ENCODE measurements at places on chromosomes 3 and 15.

DNA sequence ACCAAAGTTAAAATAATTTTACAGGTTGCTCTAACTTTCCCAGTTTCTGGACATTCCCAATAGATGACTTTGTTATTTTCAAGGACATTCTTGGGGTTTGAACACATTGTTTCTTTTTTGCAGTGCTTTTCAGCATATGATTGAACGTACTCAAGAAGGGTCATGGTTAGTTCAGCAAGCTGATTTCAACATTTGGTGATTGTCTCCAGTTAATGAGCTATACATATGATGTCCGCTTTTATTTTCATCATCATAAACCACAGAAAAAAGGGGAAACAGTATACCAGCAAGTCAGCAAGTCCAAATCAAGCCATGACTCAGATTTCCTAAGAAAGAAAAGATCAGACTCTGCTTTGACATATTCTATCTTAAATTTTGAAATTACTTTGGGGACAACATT, 69.4 kb downstream of the B3GALNT1 start:
- no peak overlapping the region for H3K27ac ChIP-seq
- no peaks in the 10 kb centered on the region for H3K4me1 ChIP-seq
- no peaks in the 10 kb centered on the region for H3K27me3 ChIP-seq
- H3K36me3 ChIP-seq = no peaks in the 10 kb centered on the region

DNA sequence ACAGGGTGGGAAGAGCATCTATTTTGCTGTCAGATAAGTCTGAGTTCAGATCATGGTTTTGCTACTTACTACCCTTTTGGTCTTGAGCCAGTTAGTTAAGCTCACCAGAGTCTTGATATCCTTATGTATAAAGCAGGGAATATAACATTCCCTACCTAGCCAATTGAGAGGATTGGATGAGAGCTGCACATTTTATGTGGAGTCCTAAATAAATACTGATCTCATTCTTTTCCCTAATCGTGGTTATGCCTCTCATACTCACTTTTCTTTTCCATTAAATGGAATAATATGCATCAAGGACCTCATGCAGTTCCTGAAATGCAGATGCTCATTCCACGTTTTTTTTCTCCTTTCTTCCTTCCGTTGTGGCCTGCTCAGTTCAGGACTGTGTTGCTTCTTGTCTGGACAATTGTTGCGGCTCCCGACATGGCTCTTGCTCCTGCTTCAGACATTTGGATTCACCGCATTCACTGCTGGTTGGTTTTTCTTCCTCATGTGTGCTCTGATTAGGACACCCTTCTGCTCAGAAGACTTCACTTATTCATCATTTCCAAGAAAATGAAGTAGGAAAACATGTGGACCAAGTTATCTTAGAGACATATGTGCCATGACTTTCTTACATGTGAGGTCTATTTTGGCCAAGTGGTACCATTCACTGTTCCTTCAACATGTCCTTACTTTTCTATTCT, 90.2 kb downstream of the NFKBIZ start:
- no peak for DNase-seq
- H3K36me3 ChIP-seq = no peaks in the 10 kb centered on the region
- H3K4me1 ChIP-seq = no peaks in the 10 kb centered on the region
- no peak overlapping the region for H3K4me3 ChIP-seq

- no peaks in the 10 kb centered on the region for H3K36me3 ChIP-seq
- no peak for DNase-seq
- H3K27me3 ChIP-seq = no peaks in the 10 kb centered on the region
- H3K27ac ChIP-seq = no peak overlapping the region
- no peaks in the 10 kb centered on the region for H3K4me1 ChIP-seq
Observed at GRCh38 chr3:67474311-67474710, 180.1 kb downstream of the SUCLG2 start.

DNA sequence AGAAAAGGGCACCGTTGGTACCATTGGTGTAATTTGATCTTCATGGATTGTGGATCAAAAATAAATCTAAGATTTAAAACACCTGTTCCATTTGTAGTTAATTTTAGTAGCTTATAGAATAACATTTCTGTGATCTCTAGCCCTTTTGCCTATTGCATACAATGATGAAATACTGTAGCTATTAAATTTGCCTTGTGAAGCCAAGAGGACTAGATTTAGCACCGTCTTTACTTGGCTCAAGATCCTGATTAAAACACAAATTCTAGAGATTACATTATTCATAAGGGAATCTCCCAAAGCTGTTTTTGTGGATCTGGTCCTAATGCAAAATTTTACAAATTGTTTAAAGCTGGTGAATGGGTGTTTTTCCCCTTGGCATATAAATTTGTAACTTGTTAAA, 8.2 kb downstream of the TBC1D23 start:
- H3K4me3 ChIP-seq = no peak overlapping the region
- no peaks in the 10 kb centered on the region for H3K36me3 ChIP-seq
- no peak overlapping the region for H3K27ac ChIP-seq

DNA sequence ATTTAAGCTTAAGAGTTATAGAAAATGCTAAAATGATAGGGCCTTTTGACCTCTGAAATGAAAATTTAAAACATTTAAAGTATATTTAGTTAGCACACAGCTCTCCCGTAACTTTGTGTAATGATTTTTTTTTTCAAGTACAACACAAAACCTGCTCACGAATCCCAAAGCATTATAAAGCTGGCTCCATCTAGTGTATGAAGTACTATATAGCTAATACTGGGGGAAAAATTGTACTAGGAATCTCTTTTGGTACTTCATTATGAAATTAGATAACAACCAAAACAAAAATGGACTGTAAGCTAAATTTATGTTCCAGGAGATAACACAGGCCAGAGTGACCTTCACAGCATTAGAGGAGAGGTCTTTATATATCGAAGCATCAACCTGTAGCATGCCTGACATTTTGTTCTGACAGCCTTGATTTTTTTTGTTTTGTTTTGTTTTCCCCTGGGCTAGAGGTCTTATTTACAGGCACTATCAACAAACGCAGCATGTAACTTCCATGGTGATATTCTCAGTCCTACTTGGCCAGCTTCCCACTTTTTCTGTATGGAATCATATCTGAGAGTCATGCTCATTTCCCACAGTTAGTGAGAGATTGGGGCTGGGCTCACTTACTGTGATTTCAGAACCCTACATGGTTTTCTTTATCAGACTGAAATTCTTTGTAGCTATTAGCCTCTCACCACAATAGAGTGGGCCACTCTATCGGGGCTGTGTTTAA, 116.3 kb downstream of the MITF start:
- H3K4me1 ChIP-seq = no peaks in the 10 kb centered on the region
- no peaks in the 10 kb centered on the region for H3K36me3 ChIP-seq
- no peak overlapping the region for H3K4me3 ChIP-seq
- no peak overlapping the region for H3K27ac ChIP-seq
- DNase-seq = no peak

DNA sequence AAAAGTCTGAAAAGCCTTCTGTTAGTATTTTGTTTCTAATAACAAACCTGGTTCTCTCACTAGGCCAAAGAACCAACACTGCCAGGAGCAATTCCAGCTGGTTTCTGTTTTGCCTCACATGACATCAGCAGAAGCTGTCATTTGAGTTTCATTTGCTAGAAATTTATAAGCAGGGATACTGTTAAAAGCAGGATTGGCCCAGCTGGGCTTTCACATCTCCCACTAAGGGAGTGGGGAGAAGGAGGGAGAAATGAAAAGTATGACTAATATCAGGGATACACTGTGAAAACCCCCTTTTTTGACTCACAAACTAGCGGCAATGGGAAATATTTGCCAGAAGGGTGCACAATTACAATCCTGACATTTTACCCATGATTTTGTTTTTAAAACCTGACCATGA, 5.3 kb downstream of the CCDC80 start:
- no peak for DNase-seq
- H3K27ac ChIP-seq = no peak overlapping the region
- H3K4me1 ChIP-seq = peaks cover 6% of the 10 kb centered on the region
- no peaks in the 10 kb centered on the region for H3K27me3 ChIP-seq
- no peaks in the 10 kb centered on the region for H3K36me3 ChIP-seq

GRCh38 chr15:35311615-35312014, 226.5 kb upstream of the NANOGP8 start:
- H3K36me3 ChIP-seq = no peaks in the 10 kb centered on the region
- no peak overlapping the region for H3K4me3 ChIP-seq
- H3K27ac ChIP-seq = no peak overlapping the region

DNA sequence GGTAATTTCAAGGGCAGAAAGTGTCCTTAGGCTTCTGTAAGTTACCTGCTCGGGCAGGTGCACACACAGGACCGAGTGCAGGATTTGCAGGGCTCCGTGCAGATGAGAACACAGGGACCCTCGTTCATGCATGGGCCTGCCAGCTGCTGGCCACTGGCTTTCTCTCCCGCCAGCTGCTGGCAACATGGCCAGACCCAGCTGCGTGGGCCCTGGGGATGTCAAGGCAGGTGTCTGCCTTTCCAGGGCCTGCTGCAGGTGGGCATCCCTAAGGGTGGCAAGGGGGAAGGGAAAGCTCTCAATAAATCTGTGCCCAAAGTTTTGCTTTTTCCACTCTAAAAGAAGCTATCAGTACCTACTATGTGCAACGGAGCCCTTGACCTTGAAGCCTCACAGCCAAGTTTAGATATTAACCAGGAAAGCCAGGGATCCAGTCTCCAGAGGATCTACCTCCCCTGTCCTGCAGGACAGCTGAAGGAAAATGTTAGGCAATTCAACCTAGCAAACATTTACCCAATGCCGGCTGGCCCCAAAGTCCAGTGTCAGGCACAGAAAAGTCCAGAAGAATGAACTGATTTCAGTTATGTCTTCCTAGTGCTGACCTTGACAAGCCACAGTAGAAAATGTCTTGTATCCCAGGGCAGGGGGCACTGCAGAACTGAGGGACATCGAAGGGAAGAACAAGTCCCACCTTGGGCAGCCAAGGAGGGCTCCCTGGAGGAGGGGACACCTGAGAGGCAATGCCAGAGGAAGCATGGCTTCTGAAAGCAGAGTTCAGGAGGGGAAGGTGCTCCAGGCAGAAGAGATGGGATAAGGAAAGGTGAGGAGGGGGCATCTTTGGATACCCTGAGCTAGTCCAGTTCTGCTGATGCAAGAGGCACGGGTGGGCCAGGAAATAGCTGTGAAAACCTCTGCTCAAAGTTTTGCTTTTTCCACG, 26.4 kb downstream of the NUP210 start:
- H3K4me3 ChIP-seq = no peak overlapping the region
- no peaks in the 10 kb centered on the region for H3K27me3 ChIP-seq
- peaks cover 4% of the 10 kb centered on the region for H3K36me3 ChIP-seq
- no peak for DNase-seq
- H3K27ac ChIP-seq = no peak overlapping the region

- no peak overlapping the region for H3K27ac ChIP-seq
- no peak for DNase-seq
- no peaks in the 10 kb centered on the region for H3K27me3 ChIP-seq
- peak overlapping the region; percentile 78 for H3K4me3 ChIP-seq
- H3K36me3 ChIP-seq = peaks cover 16% of the 10 kb centered on the region
Observed at GRCh38 chr15:89333959-89334509, 590 bp downstream of the POLG start.

- no peaks in the 10 kb centered on the region for H3K27me3 ChIP-seq
- no peaks in the 10 kb centered on the region for H3K4me1 ChIP-seq
- no peak overlapping the region for H3K27ac ChIP-seq
- no peak overlapping the region for H3K4me3 ChIP-seq
Observed at GRCh38 chr3:118729546-118729945, 305.1 kb downstream of the IGSF11 start.

DNA sequence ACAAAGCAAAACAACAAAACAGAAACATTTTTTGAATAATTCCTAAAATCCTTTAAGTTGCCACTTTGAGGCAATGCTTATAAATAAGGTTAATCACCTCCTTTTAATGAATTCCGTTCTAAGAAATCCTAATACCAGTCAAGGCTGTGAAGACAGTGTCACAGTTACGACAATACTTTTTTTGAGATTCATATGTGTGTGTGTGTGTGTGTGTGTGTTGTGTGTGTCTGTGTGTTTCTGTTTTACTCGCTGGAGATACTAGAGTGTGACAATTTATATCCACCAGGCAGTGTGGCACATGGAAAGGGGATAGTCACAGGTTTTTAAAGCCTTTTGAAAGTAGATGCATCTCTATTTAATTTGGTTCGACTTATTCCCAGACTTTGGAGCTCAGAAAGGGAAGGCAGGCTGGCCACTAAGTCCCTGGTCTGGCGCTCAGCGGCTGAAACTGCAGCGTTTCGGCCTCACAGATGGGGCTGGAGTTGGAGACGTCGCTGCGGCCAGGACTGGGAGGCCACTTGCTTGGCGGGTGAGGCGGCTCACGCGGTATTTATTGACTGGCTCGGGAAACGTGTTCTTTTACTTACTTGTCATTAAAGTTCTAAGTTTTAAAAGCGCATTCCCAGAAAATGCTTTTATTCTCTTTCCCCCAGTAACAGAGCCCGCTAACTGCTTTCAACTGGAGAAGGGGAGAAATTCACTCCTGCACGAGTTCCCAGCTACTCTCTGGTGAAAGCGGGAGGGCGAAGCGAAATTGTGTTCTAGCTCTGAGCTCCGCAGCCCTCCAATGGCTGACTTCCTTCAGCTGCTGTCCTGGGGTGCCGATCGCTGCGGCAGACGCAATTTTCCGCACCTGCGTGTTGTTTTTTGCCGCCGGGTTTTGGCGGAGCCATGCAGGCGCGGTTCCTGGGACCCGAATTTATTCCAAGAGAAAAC, 13.7 kb downstream of the ZIC1 start:
- no peak overlapping the region for H3K27ac ChIP-seq
- H3K27me3 ChIP-seq = peaks cover 66% of the 10 kb centered on the region
- peaks cover 5% of the 10 kb centered on the region for H3K4me1 ChIP-seq
- DNase-seq = no peak

DNA sequence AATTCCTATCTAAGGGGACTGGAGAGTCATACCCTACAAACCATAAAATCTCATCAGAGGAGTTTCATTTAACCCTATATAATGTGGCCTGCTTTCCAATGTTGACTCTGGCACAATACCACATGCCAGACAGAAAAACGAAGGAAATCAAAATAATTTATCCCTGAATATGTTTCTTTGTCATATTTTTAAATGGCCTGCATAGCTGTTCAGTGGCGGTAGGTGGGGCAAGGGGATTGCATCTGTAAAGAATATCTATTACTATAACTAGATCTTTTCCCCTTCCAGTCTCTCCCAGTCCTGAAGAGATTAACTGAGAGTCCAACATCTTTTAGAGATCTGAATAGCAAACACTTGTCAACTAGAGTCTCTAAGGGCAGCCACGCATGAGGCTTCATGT, 278.1 kb upstream of the CTNNB1 start:
- H3K4me1 ChIP-seq = peaks cover 4% of the 10 kb centered on the region
- H3K4me3 ChIP-seq = no peak overlapping the region
- DNase-seq = no peak
- H3K27me3 ChIP-seq = no peaks in the 10 kb centered on the region
- H3K36me3 ChIP-seq = no peaks in the 10 kb centered on the region

DNA sequence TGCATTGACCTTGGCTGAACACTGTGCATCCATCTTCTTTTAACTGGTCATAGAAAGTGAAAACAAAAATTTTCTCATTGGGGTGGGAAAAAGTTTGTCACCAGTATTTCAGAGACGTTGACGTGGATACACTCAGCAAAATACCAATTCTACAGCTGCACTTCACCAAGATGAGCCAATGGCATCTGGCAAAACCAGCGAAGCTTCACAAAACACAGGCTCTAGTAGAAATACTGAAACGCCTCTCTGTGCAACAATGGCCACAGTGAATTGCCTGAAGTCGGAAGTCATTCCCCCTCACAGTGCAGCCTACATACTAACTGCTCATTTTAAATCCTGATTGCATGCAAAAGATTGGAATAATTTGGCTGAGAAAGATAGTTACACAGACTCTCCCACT, 17.0 kb downstream of the PCYT1A start:
- H3K4me1 ChIP-seq = no peaks in the 10 kb centered on the region
- DNase-seq = no peak
- no peaks in the 10 kb centered on the region for H3K27me3 ChIP-seq
- no peaks in the 10 kb centered on the region for H3K36me3 ChIP-seq
- no peak overlapping the region for H3K4me3 ChIP-seq
- H3K27ac ChIP-seq = no peak overlapping the region

- peaks cover 38% of the 10 kb centered on the region for H3K36me3 ChIP-seq
- no peaks in the 10 kb centered on the region for H3K4me1 ChIP-seq
- no peaks in the 10 kb centered on the region for H3K27me3 ChIP-seq
- no peak overlapping the region for H3K4me3 ChIP-seq
- no peak overlapping the region for H3K27ac ChIP-seq
Observed at GRCh38 chr15:98957655-98958054, 49.9 kb downstream of the PGPEP1L start.
